ENCODE measurements at places on chromosomes 1 and 21.

DNA sequence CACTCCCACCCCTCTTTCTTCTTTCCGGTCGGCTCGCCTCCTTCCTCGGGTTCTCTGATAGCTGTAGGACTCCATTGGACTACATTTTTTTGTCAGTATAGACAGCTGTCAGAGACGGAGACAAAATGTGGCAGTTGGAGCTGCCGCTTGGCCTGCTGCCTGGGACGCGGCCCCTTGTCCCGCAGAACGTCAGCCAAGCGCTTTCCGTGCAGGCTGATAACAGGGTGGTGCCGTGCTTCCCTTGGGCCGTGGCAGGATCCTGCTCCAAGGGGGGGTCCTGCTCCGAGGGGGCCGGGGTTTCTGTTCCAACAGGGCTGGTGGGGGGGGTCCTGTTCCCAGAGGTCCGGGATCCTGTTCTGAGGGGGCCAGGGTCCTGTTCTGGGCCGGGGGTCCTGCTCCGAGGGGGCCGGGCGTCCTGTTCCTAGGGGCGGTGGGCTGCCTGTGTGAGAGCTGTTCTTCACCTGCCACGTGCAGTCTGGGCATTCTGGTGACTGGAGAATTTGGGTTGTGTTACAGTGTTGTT, 4.9 kb downstream of the SKI start:
- no peak for DNase-seq

GRCh38 chr1:91673613-91674012, 173.0 kb downstream of the CDC7 start:
- DNase-seq, result no peak

GRCh38 chr21:46128933-46129571, 26.3 kb downstream of the FTCD start:
- no peak for DNase-seq

DNA sequence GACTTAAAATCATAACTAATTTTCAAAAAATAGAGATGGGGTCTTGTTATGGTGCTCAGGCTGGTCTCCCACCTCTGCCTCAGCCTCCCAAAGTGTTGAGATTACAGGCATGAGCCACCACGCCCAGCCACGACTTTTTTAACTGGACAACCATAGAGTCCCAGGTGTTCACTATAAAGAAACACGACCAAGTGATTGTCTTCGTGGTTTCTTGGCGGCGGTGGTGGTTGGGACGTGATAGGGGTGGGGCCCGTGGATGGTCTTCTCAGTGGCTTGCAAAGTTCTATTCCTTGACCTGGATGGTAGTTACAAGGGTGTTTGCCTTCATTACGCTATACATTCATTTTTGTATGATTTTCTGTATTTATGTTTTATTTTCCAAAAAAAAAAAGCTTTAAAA, 34.6 kb upstream of the COX20 start:
- DNase-seq, result no peak

- no peak for DNase-seq
Measured at GRCh38 chr1:207959141-207959825, 48.4 kb upstream of the CD34 start.

DNA sequence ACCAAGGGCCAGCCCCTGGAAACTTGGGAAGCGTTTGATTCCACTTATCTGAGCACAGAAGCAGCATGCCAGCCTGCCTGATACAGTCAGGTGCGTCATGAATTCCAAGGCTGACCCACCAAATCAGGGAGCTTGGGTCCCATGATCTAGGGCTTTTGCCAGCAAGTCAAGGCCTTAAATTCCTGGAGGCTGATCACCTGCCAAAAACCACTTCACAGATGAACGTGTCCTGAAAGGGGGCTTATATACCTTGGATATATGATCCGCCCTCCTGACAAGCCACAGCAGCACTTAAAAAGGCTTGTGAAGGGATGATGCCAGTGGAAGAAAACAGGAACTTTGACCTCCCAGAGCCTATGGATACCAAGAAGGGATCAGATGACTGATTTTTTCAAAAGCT, 24.0 kb upstream of the CLIC6 start:
- no peak for DNase-seq

DNA sequence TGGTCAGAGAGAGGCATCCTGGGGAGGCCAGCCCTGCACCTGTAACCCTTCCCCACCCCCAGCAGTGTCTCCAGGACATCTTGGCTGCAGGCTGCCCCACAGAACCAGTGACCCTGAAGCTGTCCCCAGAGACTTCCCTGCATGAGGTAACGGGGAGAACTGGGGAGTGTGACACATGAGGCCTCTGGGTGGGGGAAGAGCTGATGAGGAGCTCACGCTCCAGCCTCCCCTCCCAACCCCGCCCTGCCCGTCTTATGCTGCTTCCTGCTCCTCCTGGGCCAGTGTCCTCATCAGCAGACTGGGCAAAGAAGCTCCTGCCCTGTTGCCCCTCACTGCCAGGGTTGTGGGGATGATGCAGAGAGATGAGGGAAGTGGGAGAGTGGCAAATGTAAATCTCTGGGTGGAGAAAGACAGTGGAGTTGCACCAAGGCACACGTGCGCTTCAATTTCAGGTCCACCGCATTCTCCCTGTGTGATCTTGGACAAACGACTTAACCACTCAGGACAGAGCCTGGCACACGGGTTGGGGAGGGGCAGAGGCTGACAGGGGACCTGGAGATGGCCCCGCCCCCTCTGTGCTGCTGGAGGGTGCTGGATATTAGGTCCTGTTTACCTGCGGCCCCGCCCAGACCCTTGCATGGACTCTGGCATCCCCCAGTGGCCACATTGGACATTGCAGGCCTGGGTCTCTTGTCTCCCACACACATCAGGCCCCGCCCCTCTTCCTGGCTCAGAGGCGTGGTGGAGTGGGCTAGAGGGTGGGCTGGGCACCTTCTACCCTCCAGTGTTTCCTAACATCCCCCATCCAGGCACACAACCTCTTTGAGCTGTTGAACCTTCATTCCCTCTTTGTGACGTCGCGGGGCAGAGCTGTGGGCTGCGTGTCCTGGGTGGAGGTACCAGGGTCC, 12.3 kb downstream of the CLCNKB start:
- DNase-seq, result peak; percentile 52

- no peak for DNase-seq
Measured at GRCh38 chr1:4379451-4380175, 274.8 kb upstream of the AJAP1 start.

DNA sequence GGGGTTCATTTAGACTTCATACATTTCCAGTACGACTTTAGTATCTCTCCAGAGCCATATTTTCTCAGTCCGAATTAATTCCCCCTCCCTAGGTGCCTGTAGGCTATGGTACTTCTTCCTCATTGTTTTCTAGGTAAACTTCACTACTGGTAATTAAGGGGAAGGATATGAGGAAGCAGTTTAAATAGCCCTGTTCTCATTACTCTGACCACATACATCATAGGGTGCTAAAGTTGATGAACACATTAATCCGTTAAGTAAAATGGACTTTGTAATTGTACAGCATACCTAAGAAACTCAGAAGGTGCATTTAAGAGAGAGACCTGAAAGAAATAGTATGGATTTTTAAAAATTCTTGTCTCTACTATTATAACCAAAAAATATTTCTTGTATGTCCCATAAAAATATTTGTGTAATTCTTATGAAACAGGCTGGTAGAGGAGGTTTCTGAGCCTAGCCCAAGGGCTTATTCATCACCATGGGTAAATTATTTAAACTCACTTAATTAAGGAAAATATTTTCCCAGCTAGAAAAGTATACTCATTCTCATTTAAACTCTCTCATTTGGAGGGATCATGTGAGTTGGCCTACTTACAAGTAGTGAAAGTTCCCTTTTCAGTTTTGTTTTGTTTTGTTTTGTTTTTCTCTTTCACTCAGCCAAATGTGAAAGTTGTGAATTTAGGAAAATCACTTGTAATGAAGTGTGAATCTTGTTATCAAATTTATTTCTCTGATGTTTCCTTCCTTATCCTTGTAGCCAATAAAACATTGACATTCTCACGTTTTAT, 2.0 kb downstream of the PRMT6 start:
- DNase-seq, result no peak

DNA sequence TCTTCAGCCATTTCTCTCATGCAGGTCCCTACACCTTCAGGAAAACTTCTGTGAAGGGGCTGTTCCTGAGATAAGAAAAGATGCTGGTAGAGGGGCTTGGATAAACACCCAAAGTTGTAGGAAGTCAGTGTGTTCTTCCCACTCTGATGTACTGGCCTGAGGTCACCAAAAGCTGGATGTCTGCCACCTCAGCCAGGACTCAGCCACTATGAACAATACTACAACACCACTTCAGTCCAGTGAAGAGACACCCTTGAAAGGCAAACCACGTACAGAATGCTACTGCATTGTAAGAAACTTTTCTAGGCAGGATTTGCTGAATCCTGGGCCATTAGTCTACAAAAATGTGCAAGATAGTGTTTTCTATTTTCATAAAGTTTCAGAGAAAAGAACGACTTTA, 2.4 kb downstream of the PTPN14 start:
- DNase-seq, result no peak

DNA sequence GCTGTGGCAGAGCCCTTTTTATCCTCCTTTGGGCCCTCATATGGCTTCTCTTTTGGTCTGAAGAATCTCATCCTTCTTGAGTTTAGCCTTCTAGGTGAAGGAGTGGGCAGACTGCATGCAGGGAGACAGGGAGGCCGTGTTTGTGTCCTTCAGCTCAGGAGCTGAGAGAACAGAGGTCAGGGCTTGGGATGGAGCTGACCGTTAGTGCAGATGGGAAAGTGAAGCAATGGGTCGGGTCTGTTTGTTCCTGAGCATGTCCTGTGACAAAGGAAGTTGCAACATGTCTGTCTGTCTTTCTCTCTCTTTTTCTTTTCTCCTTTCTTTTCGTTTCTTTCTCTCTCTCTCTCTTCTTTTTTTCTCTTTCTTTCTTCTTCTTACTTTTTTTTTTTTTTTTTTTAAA, 14.9 kb downstream of the MAPKAPK2 start:
- no peak for DNase-seq

GRCh38 chr1:66281808-66282207, 252.1 kb upstream of the SGIP1 start:
- DNase-seq, result no peak

- DNase-seq, result no peak
Measured at GRCh38 chr1:224799083-224799482, 130.4 kb upstream of the DNAH14 start.

DNA sequence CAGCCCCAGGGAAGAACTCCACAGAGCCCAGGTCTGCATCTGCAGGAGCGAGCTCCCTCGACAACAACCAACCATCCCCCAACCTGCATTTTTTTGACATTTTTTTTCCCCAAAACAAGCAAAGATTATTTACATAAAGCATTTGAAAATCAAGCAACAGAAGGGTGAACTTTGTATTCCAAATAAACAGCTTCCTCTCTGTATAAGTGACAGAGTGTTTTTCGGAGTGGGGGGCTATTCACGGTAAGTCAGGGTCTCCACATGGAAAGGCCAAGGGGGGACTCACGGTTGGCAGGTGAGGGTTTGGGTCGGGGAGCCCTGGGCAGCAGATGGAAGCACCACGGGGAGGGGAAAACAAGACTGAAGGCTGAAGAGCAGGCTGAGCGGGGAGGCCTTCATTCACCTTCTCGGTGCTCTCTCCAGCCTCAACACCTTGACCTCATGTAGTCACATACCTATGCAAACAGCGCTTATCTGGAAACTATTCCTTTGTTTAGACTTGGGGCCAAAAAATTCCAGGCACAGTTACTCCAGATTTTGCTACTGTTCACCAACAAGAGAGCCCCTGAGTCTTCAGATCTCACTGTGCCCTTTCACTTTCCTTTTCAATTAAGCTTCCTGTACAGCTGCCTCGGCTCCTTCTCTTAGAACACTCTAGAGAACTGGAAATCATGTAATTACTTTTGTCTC, 27.6 kb downstream of the C2CD2 start:
- DNase-seq, result no peak

GRCh38 chr21:43819511-43820405, 30.4 kb downstream of the RRP1 start:
- DNase-seq, result no peak

DNA sequence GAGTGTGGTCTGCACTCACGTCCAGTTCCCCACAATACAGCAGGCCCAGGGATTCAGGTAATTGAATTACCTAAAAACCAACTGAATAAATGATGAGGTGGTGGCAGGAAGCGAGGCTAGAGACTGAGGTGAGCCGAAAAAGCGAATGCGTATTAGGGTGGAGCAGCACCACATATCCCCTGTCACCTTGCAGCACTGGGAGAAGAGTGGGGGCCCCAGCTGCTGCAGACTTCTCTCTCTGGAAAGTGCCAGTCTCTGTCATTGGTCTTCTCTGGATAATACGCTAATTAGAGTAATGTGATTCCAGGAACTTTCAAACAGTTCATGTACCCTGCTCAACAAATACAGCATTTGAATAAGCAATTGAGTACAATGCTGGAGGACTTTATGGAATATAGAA, 199.0 kb downstream of the RPS6KC1 start:
- no peak for DNase-seq

GRCh38 chr1:84407958-84408422, 9.7 kb downstream of the DNASE2B start:
- DNase-seq, result no peak

DNA sequence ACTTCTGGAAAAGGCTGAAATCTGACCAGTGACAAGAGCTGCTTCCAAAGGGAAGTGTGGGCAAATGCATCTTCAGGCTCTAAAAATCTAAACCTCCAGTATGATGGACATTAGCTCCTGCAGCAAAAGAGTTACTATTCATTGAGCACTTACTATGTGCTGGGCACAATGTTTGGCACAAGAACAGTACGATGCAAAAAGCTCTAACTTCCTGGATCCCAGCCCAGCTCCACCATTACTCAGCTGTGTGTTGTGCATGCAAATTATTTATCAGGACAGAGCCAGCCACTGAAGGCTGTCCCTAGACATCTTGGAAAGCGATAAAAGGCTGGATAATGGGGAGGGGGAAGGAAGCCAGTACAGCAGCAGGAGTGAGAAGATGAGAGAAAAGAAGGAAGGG, 143.5 kb downstream of the ELAVL4 start:
- DNase-seq, result no peak

GRCh38 chr1:65527190-65527589, 106.7 kb downstream of the LEPR start:
- DNase-seq, result no peak

GRCh38 chr1:230681599-230681998, 32.3 kb downstream of the AGT start:
- DNase-seq, result no peak

DNA sequence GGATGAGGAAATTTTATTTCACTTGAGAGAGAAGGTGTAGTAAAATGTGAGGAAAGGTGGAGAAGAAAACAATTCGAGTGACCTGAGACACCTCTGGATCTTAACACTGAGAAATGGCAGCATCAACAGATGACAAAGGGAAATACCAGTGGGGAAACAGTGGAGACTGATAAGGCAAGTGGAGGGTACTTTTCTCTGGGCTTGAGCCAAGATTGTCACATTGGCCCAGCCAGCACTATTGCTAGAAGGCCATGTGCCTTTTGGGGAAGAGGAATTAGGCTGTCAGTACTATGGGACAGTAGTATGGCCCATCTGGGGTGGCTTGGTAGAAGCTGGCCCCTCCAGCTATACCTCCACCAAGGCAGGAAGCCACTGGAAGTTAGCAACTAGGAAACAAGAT, 8.4 kb downstream of the SYPL2 start:
- no peak for DNase-seq

DNA sequence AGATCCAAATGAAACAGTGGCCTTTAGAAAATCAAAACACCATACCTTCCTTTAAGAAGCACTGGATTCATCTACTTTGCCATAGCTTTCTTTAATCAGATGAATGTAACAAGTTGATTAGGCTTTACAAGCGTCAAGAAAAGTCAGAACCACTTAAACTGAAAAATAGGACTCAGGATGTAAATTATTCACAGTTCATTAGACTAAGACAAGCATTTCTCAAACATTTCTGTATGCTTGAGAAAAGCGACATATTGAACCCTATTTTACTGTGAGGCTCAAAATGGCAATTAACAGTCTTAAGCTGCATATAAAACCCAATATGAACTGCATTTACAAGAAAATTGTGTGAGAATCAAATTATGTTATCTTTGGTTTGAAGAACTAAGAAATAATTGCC, 256.7 kb upstream of the SNX7 start:
- no peak for DNase-seq
